ENCODE measurements at places on chromosomes 6 and 20.
A peak's percentile ranks its signal among the peaks of the same experiment; 100 is the strongest.

DNA sequence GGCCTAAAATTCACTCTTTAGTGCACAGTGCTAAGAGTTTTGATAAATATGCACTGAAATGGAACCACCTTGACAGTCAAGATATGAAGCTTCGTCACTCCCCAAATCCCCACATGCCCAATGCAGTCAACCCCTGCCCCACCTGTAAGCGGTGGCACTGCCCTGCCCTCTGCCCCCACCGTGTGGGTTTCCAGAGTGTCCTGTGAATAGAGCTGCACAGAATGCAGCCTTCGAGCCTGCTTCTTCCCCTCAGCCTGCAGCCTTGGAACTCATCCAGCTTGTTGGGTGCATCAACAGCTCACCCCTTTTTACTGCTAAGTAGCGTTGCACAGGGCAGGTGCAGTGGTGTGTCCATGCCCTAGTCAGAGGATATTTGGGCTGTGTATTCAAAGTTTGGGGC is 216.3 kb downstream of the SYNDIG1 start:
- no peak for DNase-seq

DNA sequence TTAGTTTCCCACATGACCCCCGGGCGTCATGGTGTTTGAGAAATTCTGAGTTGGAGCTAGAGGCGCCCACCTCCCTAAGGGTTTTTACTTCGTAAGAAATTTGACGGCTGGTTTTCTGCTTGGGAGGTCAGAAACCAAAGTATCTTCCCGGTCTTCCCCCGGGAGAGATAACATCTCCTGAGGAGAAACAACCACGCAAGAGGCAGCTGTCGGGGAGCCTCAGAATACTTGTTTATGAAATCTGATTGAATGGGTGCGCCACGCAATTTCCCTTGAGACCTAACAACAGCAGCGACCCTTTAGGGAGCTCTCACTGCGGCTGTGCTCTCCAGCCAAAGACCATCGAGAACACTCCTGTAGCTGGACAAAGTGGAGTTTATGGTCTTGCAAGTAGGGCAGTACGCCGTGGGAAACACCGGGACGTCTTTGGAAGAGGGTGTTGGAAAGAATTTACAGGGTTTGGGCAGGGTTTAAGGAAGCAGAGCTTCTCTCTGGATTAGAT is 608 bp upstream of the EIF2S2 start:
- DNase-seq, result no peak

DNA sequence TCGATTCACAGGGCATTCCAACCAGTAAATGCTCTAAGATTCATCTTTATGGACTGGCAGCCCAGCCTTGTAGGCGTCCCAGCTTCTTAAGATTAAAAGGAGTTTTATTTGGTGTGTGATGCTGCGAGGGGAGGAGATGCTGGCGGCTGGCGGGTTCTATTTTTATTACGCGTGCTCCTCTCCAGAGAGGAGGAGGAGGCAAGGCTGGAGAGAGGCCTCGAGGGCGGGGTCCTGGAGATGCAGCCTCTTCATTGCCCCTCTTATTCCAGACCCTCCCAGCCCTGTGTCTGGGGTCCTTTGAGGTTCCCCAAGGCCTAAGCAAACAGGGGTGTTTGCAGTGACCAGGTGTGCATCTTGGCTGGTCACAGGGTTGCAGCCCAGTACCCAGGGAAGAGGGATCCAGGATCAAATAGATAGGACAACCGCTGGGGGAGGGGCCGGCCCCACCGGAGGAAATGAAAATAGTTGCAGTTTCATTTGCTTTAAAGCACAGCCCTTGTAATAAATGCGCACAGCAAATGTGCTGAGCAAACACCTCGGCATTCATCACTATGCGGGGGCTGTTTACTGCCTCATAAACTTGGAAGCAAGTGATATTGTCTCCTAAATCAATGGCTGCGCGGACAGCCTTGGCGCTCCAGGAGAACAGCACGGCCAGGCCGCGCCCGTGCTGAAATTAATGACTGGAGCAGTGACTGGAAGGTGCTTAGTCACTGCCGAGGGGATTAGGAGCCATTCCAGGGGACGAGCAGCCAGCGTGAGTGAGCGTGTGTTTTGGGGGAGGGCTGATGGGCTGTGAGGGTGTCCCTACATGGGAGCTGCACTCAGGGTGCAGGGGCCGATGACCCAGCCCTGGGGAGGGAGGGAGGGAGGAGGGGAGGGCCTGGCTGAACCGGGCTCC is 83.0 kb downstream of the TMEM242 start:
- no peak for DNase-seq

- no peak for DNase-seq
These were observed 29.7 kb upstream of the GATA5 start for GRCh38 chr20:62505337-62506045.

GRCh38 chr6:14354919-14355572 is 237.5 kb downstream of the CD83 start:
- DNase-seq, result no peak

GRCh38 chr6:105137388-105137787 is 42.4 kb downstream of the POPDC3 start:
- DNase-seq, result no peak

- no peak for DNase-seq
These were observed 31.8 kb downstream of the TFAP2B start for GRCh38 chr6:50850223-50851048.

DNA sequence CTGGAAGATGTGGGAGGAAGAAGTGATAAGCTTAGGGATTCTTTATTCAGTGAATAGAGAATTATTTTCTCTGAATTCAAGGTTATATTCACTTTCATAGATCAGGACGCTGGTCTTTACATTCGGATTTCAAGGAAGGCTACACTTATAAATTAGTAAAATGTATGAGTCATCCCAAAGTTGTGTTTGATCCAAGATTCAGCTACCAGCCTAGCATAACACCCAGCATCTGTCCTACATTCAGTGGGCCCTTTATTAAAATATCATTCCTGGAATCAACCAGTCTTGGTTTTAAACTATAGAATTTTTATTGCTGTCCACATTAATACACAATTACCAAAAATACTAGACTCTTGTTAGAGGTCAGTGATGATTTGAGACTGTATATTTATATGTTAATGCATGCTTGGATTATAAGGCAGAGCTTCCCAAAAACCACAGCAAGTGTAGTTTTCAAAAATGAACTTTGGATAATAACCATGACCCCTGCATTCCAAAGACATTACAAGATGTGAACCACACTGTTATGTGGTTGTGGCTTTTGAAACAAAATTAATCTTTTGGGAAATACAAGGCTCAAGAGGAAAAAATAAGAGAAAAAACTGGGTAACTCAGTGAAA is 210.7 kb upstream of the CNR1 start:
- no peak for DNase-seq

DNA sequence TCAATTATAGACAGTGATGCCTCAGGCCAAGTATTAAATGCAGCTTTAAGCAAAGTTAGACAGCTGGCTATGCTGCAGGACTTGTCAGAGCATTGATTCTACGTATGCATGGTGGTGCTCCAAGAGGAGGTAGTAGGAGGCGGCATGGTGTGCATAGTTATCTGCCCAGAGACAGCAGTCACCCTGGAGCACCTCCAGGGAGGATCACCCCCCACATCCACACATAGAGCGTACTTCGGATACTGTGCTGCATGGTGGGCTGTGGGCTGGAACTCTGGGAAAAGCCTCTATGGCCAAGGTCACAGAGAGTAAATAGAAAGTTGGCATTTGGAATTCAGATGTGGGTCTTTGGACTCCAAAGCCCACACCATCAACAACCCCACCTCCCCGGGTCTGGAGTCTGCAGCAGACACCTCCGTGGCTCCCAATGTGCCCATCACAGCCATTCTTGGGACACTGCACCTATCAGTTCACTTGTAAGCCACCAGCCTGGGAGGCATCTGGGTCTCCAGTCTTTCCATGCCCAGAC is 64.5 kb upstream of the STX16 start:
- no peak for DNase-seq

- DNase-seq, result no peak
These were observed 187.7 kb downstream of the NFATC2 start for GRCh38 chr20:51354769-51355319.

DNA sequence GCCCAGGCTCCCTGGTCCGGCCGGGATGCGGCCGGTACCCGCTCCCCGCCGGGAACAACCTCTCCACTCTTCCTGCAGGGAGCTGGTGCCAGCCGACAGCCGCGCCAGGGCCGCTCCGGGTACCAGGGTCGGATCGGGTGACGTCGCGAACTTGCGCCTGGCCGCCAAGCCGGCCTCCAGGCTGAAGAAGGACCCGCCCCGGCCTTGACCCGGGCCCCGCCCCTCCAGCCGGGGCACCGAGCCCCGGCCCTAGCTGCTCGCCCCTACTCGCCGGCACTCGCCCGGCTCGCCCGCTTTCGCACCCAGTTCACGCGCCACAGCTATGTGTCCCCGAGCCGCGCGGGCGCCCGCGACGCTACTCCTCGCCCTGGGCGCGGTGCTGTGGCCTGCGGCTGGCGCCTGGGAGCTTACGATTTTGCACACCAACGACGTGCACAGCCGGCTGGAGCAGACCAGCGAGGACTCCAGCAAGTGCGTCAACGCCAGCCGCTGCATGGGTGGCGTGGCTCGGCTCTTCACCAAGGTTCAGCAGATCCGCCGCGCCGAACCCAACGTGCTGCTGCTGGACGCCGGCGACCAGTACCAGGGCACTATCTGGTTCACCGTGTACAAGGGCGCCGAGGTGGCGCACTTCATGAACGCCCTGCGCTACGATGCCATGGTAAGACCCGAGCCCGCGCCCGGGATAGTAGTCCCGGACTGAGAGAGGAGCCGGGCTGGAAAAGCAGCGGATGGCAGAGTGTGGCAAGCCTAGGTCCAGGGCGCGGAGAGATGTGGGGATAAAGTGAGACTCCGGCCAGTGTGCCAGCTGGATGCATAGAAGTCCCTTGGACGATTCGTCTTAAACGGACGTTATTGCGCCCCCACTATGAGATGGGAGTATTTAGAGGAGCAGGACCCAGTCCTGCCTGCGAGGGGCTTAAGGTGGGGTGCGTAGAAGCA is at the start of gene NT5E:
TSS of gene NT5E (plus strand) at position 266 of the 942 bp plus-strand sequence. CDS start at position 323, 57 bp downstream.
- DNase-seq, result peak; percentile 3

GRCh38 chr20:60482221-60483008 is 524.2 kb downstream of the CDH26 start:
- no peak for DNase-seq

GRCh38 chr6:144549837-144550747 is 265.0 kb downstream of the UTRN start:
- no peak for DNase-seq

GRCh38 chr6:97231911-97232310 is 51.1 kb downstream of the MMS22L start:
- no peak for DNase-seq

DNA sequence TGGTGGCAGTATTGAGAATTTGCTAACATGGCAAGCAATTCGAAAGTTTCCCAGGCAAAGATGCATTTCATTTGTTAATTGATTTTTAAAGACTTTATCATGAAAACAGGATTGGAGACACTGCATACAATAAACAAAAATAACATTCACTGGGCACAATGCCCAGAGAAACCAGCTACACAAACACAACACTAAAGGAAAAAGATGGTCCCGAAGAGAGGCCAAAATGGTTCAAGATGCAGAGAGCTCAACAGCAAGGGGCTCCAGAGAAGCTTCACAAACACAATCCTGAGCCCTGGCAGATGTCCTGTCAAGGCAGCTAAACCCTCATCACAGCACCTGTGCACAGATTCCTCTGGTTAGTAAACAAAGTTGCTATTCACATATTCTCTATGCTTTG is 79.3 kb downstream of the INSM1 start:
- DNase-seq, result no peak

DNA sequence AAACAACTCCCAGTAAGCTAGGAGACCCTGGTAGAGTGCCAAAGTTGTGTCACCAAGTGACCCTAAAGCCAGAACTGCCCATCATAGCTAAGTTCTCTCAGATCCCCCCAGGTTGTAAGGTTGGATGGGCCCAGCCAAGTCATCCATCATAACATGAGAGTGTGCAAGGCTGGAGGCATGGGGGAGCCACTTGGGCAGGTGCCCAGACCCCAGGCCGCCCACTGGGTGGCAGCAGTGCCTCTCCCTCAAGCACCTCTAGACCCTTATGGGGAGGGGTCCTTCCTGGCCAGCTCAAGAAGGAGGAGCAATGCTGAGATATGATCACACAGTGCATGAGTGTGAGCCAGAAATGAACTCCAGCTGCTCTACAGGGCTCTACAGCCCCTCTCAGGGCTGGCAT is 154.5 kb downstream of the MYLK4 start:
- DNase-seq, result no peak

DNA sequence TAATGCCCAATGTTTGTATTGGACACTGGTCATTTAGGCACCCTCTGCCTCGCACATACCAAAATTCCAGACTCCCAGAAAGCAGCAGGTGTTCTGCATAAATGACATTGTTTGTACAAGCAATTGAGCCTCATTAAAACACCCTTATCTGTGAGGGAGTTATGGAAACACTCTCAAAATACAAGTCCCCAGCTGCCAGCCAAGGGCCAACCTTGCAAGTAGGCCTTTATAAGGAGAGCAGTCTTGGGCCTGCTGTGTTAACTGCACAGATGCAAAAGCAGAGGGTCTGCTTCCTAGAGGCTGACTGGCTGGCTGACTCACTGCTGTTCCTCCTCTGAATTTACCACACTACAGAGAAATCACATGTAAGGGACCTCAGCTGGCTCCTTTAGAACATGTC is 150.4 kb upstream of the HMGN3 start:
- no peak for DNase-seq

- DNase-seq, result no peak
These were observed 67.6 kb downstream of the B4GALT5 start for GRCh38 chr20:49646126-49646525.

- no peak for DNase-seq
These were observed 634 bp upstream of the BTBD9 start for GRCh38 chr6:38640216-38640909.

- no peak for DNase-seq
These were observed 25.6 kb upstream of the HLA-A start for GRCh38 chr6:29916741-29917140.

DNA sequence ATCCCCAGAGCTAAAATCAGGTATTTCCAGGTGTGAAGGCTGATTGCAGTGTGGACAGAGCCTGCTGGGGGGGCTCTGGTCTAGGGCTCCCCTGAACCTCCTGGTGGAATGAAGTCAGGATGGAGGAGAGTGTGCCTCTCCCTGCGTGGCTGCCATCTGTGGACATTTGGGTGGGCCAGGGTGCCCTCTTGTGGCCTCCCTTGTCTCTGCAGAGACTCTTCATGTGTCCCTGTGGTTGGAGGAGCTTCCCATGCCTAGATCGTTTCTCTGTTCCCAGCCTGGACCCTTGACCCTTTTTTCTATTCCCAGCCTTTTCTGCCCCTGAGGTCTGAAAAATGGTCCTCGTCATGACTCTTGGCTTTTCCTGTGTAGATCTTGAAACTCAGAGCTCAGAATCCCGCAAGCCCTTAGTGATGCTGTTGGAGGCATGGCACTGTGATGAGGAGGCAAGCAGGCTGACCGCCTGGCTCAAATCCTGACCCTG is 9.9 kb upstream of the PSMF1 start:
- peak; percentile 24 for DNase-seq
